Progenitor cell of endocrine pancreas (in vitro differentiated cells): ENCODE measurements at places on chromosomes 5 and 9. TPM values are rescaled to one million over a fixed set of nuclear protein-coding genes. Genes with fewer than 3 reads are reported as not detected.

ZDHHC11 gene
- total RNA-seq = 44.3 and 47.6 TPM in 2 replicates

TEX48 gene
- not detected in 2 replicates for total RNA-seq

KCNV2 gene
- total RNA-seq = not detected in 2 replicates

CARD9 gene
- total RNA-seq = 1.6 and 2.0 TPM in 2 replicates

MTMR12 gene
- total RNA-seq = 30.6 and 30.9 TPM in 2 replicates

RICTOR gene
- total RNA-seq = 37.1 and 42.2 TPM in 2 replicates

PCDHB8 gene
- 2.0 and 2.8 TPM in 2 replicates for total RNA-seq

SPDL1 gene
- total RNA-seq = 38.1 and 38.3 TPM in 2 replicates

FABP6 gene
- 0.55 TPM in 1 of 2 replicates, not detected in the other for total RNA-seq

IFNE gene
- 2.5 and 3.6 TPM in 2 replicates for total RNA-seq

GRM6 gene
- not detected in 2 replicates for total RNA-seq

SPINK9 gene
- total RNA-seq = not detected in 2 replicates

PPP3R2 gene
- not detected in 2 replicates for total RNA-seq

FSTL4 gene
- total RNA-seq = 2.4 and 3.2 TPM in 2 replicates

PCDHGA3 gene
- 0.80 and 0.81 TPM in 2 replicates for total RNA-seq

ECSCR gene
- not detected in 2 replicates for total RNA-seq

GABRA1 gene
- total RNA-seq = 0.19 TPM in 1 of 2 replicates, not detected in the other

ACOT12 gene
- not detected in 2 replicates for total RNA-seq

C5orf52 gene
- total RNA-seq = not detected in 2 replicates

NTRK2 gene
- total RNA-seq = 4.7 and 7.8 TPM in 2 replicates

KIF24 gene
- 9.1 and 10.0 TPM in 2 replicates for total RNA-seq
